A172 (cell line): ENCODE measurements at places on chromosomes 11 and 22. TPM values are rescaled to one million over a fixed set of nuclear protein-coding genes. Genes with fewer than 3 reads are reported as not detected.
A peak's percentile ranks its signal among the peaks of the same experiment; 100 is the strongest.

DNA sequence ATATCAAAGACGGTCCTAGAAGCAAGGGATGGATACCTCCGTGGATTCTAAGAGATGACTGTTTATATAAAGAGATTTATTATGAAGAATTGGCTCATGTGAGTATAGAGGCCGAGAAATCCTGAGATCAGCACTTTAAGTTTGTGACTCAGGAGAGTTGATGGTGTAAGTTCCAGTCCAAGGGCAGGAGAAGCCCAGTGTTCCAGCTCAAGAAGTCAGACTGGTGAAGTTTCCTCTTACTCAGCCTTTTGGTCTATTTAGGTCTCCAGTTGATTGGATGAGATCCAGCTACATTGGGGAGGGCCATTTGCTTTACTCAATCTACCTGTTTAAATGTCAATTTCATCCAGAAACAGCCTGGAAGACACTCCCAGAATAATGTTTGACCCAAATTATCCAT, 45.1 kb downstream of the TSPAN18 start:
- no peak for DNase-seq

Gene BTG4
- total RNA-seq, result 0.12 and 0.50 TPM in 2 replicates

DNA sequence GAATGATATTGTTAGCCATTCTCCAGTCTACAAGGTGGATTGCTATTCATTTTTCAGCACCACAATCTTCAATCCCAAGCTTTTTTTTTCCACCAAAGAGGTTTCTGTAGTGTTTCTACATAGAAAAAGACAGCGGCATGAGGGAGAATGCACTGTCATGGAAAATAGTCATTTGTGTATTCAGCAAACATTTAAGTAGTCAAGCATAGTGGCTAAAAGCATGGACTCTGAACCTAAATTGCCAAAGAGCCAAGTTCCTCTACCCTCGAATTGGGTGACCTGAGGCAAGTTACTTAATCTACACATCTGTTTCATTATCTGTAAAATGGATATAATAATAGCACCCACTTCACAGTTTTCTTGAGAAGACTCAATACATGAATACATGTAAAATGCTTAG, 14.2 kb downstream of the GAS2 start:
- DNase-seq, result no peak

- DNase-seq, result no peak
These were observed 443.4 kb upstream of the ISX start for GRCh38 chr22:34622602-34623001.

- DNase-seq, result peak; percentile 46
These were observed at the start of gene ADAMTS15 for GRCh38 chr11:130448416-130449309. TSS of gene ADAMTS15 (plus strand) at chr11:130448645. CDS start at chr11:130448974, 329 bp downstream.
